ENCODE measurements at places on chromosomes 1 and 21.

GRCh38 chr21:45819478-45820170, 161.9 kb upstream of the COL6A1 start:
- DNase-seq: no peak

GRCh38 chr1:24769656-24770651, 24.7 kb downstream of the CLIC4 start:
- DNase-seq: no peak

DNA sequence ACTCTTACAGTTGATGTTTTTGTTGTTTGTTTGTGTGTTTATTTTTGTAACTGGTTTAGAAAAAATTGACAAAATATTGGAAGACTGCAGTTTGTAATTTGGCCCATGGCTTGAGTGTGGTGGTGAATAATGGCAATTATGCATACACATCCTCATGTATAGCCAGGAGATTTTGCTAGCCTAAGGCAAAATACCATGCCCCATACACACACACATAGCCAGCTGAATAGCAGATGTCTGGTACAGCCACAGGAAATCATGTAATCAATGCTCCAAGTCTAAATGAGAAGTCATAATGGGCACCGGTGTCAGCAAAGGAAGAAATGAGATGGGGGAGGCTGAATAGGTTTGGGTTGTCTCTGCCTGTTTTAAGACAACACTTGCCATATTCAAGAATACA, 135.2 kb upstream of the COA6 start:
- DNase-seq: no peak

DNA sequence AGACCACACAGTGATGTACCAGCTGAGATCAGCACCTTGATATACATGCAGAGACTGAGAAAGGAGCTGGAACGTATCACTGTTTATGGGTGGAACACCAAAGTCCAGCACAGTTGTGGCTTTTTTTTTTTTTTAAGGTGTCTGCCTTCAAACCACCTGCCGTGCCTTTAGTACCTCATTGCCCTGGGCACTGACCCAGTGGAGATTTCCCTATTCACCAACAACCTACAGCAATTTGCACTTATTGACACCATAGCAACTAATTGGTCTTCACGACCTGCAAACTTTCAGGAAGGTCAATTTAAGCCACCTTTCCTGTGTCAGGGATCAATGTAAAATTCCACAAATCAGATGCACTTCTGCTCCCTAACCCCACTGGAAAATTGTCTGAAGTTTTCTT, 181.6 kb upstream of the ADGRL2 start:
- no peak for DNase-seq

DNA sequence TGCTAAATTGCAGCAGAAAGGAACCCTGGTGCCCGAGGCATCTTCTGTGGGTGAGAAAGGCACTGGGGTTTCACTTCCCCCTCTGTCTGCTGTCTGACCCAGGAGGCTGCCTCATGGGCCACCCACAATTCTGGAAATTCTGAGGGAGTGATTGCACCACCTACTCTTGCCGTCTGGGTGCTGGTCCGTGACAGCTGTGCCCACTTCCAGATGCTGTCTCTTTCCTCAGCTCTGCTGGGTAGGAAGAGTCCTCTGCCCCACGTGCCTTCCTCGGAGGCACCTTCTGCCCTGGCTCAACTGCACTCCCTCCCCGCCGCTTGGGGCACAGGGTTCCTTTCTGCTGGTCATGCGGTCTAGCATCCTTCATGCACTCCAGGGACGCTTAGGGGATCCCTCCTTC, 96.3 kb downstream of the ARHGEF10L start:
- no peak for DNase-seq

All from GM18507 (cell line).